ENCODE measurements at places on chromosomes 16 and 17.

DNA sequence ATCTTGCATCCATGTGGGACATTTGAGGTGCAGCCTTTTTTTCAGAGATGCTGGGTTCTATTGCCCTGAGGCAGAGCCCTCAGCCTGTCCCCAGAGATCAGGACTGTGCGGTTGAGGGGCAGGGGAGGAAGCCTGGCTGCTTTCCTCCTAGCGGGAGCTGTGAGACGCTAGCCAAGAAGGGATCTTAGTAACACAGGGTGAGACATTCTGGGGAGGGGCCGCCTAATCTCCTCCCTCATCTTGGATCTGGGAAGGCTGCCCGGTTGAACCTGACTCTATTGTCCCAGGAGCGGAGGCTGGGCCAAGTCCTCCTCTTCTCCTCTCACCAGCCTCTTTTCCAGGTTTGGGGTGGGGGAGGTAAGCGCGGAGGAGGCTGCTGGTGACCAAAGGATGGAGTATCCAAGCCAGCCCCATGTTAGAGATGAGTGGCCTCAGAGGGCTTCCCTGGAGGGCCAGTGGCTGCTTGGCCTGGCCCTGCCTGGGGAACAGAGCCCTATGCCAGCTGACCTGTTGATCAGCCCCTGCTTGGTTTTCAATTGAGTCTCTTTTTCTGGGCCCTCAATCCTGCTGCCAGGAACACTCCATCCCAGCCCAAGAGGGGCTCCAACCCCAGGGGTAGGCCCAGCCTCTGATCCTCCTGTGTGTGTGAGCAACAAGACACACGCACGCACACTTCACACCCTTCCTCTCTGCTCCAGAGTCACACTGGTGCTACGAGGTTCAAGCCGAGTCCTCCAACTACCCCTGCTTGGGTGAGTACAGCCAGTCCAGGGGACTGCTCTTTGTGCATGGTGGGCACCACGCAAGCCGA lies 5.0 kb downstream of the CA4 start:
- DNase-seq: peak; percentile 62

DNA sequence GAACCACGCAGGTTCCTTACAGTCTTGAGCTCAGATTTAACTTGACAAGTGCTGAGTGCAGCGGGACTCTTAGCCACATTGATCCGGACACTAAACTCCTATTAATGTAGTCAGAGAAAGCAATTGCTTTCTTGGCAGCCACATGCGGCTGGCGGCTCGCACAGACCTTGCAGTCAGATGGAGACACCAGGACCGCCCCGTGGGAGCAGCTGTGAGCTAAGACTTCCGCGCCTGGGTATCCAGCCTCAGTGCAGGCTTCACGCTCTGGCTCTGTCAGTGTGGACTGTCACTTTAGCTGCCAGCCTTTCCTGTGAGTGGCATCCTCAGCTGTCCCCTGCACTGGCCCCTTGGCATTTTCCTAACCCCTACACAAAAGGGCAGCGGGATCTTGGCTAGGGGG lies 80.9 kb upstream of the NLRP1 start:
- no peak for DNase-seq

DNA sequence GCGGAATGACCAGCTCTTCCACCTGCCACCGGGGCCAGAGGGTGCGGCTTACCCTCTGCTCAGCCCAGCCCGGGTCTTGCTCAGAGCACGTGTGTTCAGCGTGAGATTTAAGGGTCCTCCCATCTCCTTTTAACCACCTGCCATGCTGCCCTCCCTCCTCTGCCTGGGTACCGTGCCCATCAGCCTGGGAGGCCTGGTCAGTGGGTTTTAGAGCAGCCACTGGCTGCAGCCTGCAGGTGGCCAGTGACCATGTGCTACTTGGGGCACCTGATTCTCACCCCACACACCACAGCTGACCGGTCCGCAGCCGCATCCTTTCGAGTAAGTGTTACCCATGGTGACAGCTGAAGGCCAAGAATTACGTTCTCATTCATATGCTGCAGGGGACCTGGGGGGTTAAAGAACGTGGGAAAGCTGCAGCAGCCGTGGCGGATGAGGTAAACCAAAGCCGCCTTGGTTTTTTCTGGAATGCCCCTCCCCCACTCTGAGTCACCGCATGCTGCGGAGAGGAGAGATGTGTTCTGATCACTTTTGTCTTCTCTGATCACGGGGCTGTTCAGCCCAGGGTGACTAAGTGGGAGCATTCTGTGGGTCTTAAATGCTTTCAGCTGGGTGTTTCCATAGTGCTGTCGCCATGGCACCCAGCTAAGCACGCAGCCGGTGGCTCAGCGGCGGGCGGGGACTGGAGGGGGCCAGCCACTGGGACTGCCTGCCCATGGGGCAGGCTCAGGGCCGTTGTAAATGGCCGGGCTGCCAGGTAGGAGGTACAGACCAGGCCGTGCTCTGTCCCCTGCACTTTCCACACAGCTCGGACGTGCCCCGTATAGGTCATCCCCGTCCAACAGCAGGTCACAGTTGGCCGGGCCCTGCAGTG lies 59.8 kb downstream of the BAIAP2 start:
- peak; percentile 100 for DNase-seq

DNA sequence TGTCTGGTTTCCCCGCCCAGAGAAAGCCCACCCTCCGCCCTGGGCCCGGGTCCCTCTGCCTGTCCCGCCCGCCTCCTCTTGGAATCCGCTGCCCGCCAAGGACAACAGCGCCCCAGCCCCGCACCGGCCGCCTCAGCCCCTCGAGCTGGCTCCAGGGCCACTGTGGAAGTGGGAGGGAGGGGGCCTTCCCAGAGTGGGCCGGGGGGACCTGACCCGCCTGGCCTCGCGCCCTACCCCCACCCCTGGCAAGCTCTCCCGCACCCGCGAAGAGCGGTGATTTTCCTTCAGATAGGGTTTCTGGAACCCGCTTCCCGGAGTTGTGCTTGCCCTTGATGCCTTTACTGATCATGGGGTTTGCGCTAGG lies 2.3 kb upstream of the CBX8 start:
- no peak for DNase-seq

All from iris pigment epithelial cell (primary cell).